Activated B cell treated with CpG ODN at 0.5 μM for 24 hours (primary cell): ENCODE measurements at places on chromosomes 6 and 20.

DNA sequence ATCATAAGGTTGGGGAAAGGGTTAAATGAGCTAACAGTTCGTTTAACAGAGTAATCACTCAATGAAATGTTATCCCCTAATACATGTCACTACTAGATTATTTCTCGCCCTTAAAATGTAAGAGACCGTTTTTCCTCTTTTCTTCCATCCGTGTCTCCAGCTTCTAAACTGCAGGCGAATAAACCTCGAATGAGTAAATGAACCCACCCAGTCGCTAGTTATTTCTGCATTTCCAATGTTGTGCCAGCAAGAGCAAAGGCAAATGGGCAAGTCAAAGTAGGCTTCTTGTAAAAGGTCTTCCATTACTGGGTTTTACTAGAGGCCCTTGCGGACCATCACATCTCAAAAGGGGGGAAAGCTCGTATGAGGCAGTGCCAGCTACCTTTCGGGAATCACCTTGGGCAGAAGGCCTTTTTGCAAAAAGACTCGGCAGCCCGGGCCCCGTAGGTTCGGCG lies 400 bp upstream of the SMAP1 start:
- DNase-seq, result no peak

DNA sequence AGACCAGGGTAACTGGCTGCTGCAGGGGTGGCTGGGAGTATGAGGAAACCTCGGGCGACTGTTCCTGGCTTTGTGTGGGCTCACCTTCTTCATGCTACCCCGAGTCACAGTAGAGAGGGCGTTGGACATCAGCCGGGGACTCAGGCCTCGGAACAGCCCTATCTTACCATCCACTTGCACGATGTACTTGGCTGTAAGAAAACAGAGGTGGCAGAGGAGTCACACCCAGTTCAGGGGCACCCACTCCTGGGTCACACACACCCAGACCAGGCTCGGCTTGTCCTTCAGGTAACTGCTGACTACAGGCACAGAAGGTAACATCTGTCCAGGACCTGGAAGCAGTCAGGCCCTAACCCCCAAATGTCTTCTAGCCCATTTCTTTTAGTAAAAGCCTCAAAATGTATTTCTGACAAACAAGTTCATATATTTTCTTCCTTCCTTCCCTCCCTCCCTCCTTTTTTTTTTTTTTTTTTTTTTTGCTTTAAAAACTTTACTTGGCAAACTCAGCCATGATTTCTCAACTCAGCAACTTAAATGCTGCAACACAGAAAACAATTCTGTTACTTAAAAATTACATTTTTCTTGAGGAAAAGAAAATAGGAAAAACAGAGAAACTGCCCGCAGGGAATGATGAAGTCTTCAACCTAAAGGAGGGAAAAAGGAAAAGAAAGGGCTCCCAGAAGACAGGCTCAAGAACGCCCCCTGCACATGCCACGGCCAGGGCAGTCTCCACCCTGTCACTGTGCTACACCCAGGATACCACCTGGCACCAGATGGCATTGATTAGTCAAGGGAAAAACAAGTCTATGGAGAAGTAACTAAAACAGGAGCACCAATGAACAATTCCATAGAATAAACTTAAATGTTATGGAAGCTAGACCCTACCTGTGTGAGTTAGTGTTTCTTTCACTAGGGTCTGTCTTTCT lies 7.3 kb downstream of the MTCH1 start:
- no peak for DNase-seq

- no peak for DNase-seq
These were observed 159.8 kb upstream of the GGTLC1 start for GRCh38 chr20:24148372-24148771.

GRCh38 chr6:25916789-25917490 lies 13.6 kb downstream of the SLC17A2 start:
- DNase-seq, result no peak

DNA sequence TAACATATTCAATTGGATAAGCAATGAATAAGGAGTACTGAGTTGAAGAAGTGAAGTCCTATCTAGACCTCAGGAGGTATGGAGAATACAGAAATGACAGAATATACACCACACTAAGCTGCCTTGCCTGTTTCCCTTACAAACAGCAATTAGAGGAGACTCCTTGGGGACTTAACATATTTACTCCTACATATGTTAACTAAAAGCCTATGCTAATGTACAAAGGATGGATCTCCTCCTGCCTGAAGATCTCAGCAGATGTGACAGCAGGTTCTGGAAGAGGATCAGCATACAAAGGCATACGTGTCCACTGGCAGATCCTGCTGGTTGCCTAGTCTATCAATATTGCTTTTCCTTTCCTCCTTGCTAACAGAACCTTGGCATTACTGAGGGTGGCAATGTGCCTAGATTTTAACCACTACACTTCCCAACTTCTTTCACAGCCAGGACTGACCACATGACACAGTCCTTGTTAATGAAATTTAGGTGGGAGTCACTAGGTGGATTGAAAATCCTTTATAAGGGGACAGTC lies 29.6 kb downstream of the PRKN start:
- no peak for DNase-seq

DNA sequence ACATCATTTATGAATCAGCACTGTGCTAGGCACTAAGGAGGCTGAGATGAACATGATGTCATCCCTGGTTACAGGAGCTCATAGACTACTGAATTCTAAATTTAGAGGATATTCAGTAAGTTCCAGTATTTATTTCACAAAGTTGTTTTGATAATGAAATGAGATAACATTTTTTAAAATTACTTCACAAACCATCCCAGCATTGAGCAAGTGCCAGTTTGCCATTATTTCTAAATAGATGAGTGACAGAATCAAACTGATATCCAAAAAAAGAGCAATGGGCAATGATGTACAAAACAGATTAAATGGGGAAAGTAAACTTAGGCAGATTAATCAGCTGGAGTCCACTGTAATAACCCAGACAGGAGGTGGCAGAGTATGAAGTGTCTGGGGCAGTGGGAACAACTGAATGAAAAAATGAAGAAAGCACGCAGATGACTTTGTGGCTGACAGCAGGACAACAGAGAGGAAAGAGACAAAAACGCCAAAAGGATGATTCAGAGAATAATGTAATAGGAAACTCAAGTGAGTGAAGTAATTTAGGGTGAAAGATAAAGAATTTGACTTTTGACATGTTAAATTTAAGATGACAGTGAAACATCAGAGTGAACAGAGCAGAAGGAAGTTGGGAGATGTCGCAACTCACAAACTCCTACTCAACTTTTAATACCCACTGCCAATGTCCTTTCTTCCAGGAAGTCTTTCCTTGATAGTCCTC lies 70.2 kb downstream of the RCAN2 start:
- no peak for DNase-seq

- no peak for DNase-seq
These were observed 37.3 kb upstream of the AHI1 start for GRCh38 chr6:135534773-135535380.
